Progenitor cell of endocrine pancreas (in vitro differentiated cells): ENCODE measurements at places on chromosomes 11 and 22. TPM values are rescaled to one million over a fixed set of nuclear protein-coding genes. Genes with fewer than 3 reads are reported as not detected.
A peak's percentile ranks its signal among the peaks of the same experiment; 100 is the strongest.

Gene MIOX
- 0.69 and 0.98 TPM in 2 replicates for total RNA-seq

Gene EXT2
- 73.9 and 76.3 TPM in 2 replicates for total RNA-seq

Gene ZNF202
- 29.6 and 30.1 TPM in 2 replicates for total RNA-seq

Gene UBASH3B
- total RNA-seq = 2.4 and 4.9 TPM in 2 replicates

Gene MAJIN
- total RNA-seq = not detected in 2 replicates

Gene KDM4E
- not detected in 2 replicates for total RNA-seq

Gene SMIM38
- 0.65 and 1.2 TPM in 2 replicates for total RNA-seq

Gene IL10RA
- 0.62 and 0.72 TPM in 2 replicates for total RNA-seq

Gene OR5B21
- total RNA-seq = not detected in 2 replicates

Gene SLC6A5
- total RNA-seq = not detected in 2 replicates

Gene RBMXL2
- 0.14 TPM in 1 of 2 replicates, not detected in the other for total RNA-seq

Gene RASL10A
- total RNA-seq = 0.31 and 1.2 TPM in 2 replicates

- H3K27ac ChIP-seq = no peak overlapping the region
- H3K4me1 ChIP-seq = no peaks in the 10 kb centered on the region
- DNase-seq = peak; percentile 6
- H3K36me3 ChIP-seq = no peaks in the 10 kb centered on the region
- peaks cover 28% of the 10 kb centered on the region for H3K27me3 ChIP-seq
Observed at GRCh38 chr11:2577991-2578928, 121.5 kb downstream of the KCNQ1OT1 start.

DNA sequence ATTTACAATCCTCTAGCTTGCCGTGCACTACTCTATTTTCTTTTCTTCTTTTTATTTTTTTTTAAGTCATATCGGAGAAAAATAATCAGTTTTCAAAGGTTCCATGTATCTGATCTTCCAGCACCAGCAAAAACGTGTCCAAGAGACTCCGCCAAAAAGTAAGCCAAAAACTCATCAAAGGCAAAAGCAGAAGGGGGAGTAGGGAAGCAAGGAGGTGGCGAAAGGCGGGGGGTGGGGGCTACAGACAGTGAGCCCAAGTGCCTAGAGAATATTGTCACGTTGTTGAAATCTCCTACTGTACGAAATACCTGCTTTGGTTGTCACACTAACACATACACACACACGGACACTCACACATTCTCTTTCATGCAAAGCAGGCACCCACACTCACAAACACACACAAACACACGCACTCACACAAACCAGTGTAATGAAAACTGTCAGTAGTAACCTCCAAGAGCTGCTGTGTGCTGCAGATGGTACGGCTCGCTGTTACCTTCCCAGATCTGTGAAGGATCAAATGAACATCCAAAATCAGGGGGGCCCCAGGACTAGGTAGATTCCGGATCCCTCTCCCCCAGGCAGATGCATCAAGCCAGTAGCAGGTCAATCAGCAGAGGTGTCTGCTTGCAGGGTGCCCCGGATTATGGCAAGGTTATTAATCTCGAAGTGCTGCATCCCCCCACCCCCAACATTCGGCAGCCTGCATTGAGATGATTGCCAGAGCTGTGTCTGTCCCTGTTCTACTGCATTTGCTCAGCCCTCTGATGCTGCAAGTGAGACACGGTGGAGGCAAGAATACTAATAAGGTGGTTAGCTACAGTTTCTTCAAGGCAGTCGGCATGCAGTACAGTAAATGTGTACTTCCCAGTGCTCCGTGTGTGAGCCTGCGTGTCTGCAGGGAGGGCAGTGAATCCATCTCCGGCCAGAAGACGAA, at the start of gene LRRC4C:
Gene LRRC4C (minus strand): TSS at position 188 of the 937 bp plus-strand sequence.
- H3K4me1 ChIP-seq = peaks cover 3% of the 10 kb centered on the region
- H3K36me3 ChIP-seq = no peaks in the 10 kb centered on the region
- H3K27ac ChIP-seq = no peak within 1 kb of the TSS
- H3K4me3 ChIP-seq = no peak within 1 kb of the TSS
- no peak for DNase-seq

GRCh38 chr22:48574776-48575617, 1252.7 kb downstream of the BRD1 start:
- DNase-seq = peak; percentile 84
- peaks cover 5% of the 10 kb centered on the region for H3K36me3 ChIP-seq
- peaks cover 38% of the 10 kb centered on the region for H3K27me3 ChIP-seq

DNA sequence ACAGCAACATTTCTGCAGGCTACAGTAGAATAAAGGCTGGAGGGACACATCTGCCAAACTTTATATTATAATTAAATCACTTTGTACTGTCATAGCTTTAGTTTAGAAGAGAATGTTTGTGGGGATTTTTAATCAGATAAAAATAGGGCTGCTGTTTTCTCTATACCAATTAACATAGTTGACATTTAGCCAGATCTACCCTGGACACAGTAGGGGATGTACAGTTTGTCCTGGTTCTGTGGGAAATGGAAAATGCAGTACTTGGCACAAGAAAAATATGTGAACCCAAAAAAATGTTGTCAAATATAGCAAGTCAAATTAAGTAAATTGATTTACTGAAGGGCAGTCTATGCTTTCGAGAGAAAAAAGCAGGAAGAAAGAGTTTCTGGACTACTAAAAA, 20.8 kb upstream of the PICALM start:
- H3K4me1 ChIP-seq = no peaks in the 10 kb centered on the region
- H3K36me3 ChIP-seq = no peaks in the 10 kb centered on the region
- no peak for DNase-seq

- H3K4me3 ChIP-seq = no peak overlapping the region
- H3K27me3 ChIP-seq = no peaks in the 10 kb centered on the region
- H3K36me3 ChIP-seq = peaks cover 12% of the 10 kb centered on the region
- peaks cover 9% of the 10 kb centered on the region for H3K4me1 ChIP-seq
- no peak for DNase-seq
- peak overlapping the region; percentile 50 for H3K27ac ChIP-seq
Observed at GRCh38 chr22:25496396-25497064, 67.9 kb upstream of the GRK3 start.

DNA sequence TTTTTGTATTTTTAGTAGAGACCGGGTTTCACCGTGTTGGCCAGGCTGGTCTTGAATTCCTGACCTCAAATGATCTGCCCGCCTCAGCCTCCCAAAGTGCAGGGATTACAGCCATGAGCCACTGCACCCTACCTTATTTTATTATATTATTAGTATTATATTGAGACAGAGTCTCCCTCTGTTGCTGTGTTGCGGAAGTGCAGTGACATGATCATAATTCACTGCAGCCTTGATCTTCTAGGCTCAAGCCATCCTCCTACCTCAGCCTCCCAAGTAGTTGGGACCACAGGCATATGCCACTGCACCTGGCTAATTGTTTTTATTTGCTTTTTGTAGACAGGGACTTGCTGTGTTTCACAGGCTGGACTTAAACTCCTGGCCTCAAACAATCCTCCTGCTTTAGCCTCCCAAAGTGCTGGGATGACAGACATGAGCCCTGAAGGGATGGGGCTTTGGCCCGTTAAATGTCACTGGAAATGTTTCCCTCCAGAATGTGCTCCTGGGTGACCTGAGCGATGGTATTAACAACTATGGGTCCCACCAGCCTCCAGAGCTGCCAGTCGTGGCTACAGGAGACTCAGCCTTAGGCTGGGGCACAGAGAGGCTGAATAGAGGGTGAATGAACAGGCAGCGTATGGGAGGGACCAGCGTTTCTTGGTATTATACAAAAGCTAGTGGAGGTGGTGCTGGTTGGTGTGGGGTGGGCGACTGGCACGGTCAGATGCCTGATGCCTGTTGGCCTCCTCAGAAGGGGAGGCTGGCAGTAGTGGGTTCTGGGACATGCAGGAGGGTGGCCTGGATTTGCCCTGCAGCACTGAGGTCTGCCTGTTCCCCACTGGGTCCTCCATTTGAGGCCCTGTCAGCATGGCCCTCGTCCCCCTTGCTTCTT, 7.3 kb downstream of the TANGO2 start:
- no peak overlapping the region for H3K4me3 ChIP-seq
- H3K4me1 ChIP-seq = no peaks in the 10 kb centered on the region
- no peaks in the 10 kb centered on the region for H3K27me3 ChIP-seq
- peaks cover 1% of the 10 kb centered on the region for H3K36me3 ChIP-seq

GRCh38 chr11:95699631-95700470, 89.7 kb downstream of the FAM76B start:
- H3K4me1 ChIP-seq = peaks cover 9% of the 10 kb centered on the region
- H3K4me3 ChIP-seq = no peak overlapping the region
- H3K27ac ChIP-seq = no peak overlapping the region
- no peak for DNase-seq
- peaks cover 13% of the 10 kb centered on the region for H3K27me3 ChIP-seq

GRCh38 chr11:128105511-128105910, 481.8 kb downstream of the ETS1 start:
- H3K27me3 ChIP-seq = peaks cover 4% of the 10 kb centered on the region
- peaks cover 5% of the 10 kb centered on the region for H3K4me1 ChIP-seq
- no peaks in the 10 kb centered on the region for H3K36me3 ChIP-seq
- H3K27ac ChIP-seq = no peak overlapping the region

GRCh38 chr11:44409558-44410236, 99.8 kb upstream of the ALX4 start:
- H3K36me3 ChIP-seq = no peaks in the 10 kb centered on the region
- no peak for DNase-seq
- H3K27me3 ChIP-seq = peaks cover 36% of the 10 kb centered on the region

DNA sequence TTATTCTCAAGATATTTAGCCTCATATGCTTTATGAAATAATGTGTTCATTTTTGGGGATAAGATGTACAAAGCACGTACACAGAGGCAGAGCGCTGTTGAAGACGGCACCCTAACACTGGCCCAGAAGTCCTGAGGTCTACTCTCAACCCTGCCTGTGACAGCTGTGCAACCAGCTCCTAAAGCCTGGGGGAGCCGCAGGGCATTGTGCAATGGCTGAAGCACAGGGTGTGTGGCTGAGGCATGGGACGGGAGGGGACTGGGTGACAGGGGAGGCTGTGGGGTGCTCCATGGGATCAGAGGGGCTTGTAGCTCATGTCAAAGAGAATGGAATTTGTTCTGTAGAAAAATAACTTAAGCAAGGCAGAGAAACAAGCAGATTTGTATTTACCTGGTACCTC, 27.7 kb downstream of the FAM227A start:
- peaks cover 24% of the 10 kb centered on the region for H3K36me3 ChIP-seq
- no peak for DNase-seq
- peaks cover 8% of the 10 kb centered on the region for H3K4me1 ChIP-seq
- H3K27ac ChIP-seq = no peak overlapping the region
- H3K27me3 ChIP-seq = no peaks in the 10 kb centered on the region

GRCh38 chr11:95241681-95242081, 10.7 kb upstream of the SESN3 start:
- no peaks in the 10 kb centered on the region for H3K27me3 ChIP-seq
- no peak overlapping the region for H3K4me3 ChIP-seq
- peaks cover 18% of the 10 kb centered on the region for H3K4me1 ChIP-seq
- no peaks in the 10 kb centered on the region for H3K36me3 ChIP-seq

DNA sequence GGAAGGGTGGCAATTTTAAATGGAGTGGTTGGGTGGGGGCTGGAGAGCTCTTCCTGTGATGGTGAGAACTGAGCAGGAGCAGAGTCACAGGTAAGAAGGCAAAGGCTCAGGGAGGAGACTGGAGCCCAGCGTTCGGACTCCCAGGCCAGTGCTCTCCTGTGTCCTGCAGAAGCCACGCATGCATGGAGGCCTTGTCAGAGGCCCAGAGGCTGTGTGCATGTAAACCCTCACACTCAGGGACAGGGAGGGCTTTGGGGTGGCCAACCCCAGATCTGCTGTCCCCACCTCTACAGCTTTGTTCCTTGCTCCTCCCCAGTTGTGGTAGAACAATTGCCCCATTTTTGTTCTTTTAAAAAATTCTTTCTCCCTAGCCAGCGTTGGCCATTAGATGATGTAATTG, 130.4 kb upstream of the PARVA start:
- H3K4me3 ChIP-seq = no peak overlapping the region
- H3K27me3 ChIP-seq = no peaks in the 10 kb centered on the region
- peaks cover 58% of the 10 kb centered on the region for H3K4me1 ChIP-seq
- H3K27ac ChIP-seq = peak overlapping the region; percentile 96
- DNase-seq = no peak
- no peaks in the 10 kb centered on the region for H3K36me3 ChIP-seq

- H3K27ac ChIP-seq = peak overlapping the region; percentile 92
- DNase-seq = no peak
- H3K4me1 ChIP-seq = peaks cover 43% of the 10 kb centered on the region
- H3K27me3 ChIP-seq = peaks cover 4% of the 10 kb centered on the region
- H3K36me3 ChIP-seq = no peaks in the 10 kb centered on the region
- peak overlapping the region; percentile 80 for H3K4me3 ChIP-seq
Observed at GRCh38 chr11:16923987-16924386, 90.2 kb downstream of the PLEKHA7 start.

DNA sequence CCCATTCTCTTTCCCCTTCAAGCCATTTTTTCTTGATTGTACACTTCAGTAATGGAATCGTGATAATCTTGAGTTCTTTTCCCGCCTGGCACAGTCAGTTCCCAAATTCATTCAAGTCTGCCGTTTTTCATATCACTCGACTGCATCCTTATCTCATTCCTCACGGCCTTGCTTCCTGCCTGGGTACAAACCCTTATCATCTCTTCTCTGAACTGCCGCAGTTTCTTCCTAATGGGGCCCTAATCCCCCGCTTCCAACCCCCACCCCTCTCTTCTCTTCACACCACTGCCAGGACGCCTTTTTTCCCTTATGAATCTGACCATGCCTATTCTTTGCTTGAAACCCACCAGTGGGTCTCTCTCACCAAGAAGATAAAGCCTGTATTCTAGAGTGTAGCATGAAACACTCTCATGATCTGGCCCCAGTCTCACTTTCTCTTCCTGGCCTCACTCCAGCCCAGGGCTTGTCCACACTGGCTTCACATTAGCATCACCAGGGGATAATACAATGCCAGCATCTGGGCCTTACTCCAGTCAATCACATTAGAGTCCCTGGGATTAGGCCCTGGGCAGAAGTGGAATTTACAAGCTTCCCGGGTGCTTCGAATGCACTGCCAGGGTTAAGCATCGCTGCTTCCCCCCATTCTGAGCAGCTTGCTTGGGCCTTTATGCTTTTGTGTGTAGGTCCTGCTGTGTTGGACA, 102.1 kb downstream of the FBXO7 start:
- no peak for DNase-seq
- H3K4me1 ChIP-seq = peaks cover 5% of the 10 kb centered on the region
- peaks cover 20% of the 10 kb centered on the region for H3K27me3 ChIP-seq
- H3K27ac ChIP-seq = no peak overlapping the region
- H3K36me3 ChIP-seq = no peaks in the 10 kb centered on the region
- H3K4me3 ChIP-seq = no peak overlapping the region

DNA sequence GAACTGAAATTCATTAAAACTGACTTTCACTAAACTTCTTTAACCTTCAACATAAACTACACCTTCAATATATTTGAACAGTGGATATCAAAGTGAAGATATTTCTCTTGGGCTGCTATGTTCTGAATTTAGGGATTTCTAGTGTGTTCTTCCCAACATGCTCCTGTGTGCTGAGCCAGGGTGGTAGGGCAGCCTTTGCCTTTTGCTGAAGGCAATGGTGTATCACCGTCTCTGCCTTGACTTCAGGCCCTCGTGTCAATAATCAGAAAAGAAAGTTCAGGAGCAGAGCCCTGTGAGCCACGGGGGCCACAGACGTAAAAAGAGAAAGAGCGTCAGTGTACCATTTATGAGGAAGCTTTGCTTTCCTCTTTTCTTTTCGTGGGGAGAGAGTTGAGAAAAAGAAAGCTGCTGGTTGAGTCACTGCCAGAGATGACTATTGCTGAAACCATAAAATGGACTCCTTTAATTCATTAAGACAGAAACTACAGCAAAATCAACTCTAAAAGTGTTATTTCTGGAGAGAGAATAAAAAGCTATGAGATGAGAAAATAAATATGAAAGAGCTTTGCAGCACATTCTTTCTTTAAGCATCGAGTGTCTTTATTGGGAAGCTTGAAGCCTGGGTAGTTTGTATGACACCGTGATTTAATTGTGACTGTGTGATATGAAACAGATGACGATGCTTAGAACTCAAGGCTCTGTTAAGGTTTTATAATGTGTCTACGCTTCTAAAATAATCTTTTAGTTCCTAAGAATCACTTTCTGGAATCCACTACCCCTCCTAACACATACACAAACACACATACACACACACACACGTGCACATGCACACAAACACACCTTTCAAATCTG, 271.8 kb upstream of the MTNR1B start:
- no peaks in the 10 kb centered on the region for H3K36me3 ChIP-seq
- no peak for DNase-seq
- no peak overlapping the region for H3K27ac ChIP-seq
- H3K27me3 ChIP-seq = no peaks in the 10 kb centered on the region
- H3K4me1 ChIP-seq = peaks cover 36% of the 10 kb centered on the region
